Activated CD4-positive, alpha-beta T cell treated with anti-CD3 and anti-CD28 coated beads, Interleukin-2, amount 50 U/mL, for 16 hours (primary cell): ENCODE measurements at places on chromosomes 12 and 14.

GRCh38 chr12:131146173-131146675, 192.5 kb downstream of the ADGRD1 start:
- DNase-seq: no peak

- DNase-seq: no peak
Measured at GRCh38 chr14:51870606-51871005, 10.2 kb downstream of the GNG2 start.

GRCh38 chr12:24111616-24112015, 162.1 kb upstream of the SOX5 start:
- DNase-seq: no peak

GRCh38 chr14:96783915-96784224, 13.3 kb upstream of the VRK1 start:
- DNase-seq: no peak

DNA sequence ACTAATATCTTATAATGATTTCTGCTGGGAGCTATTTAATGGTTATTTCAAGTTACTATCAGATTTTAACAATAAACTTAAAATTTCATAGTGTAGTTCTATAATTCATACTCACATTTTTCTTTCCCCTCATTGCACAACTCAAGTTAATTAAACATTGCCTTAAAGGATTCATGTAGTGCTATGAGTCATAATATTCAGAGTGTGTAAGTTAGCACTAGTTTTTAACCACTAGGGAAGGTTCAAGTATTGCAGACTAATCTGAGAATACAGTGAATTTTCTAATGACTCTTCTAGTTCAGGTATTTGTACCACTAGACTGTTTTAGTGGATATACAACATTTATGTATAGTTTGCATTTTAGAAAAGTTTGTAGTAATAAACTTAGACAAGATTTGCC, 49.9 kb downstream of the FOXA1 start:
- DNase-seq: no peak
